ENCODE measurements at places on chromosomes 2 and 18.

GRCh38 chr2:55482186-55482884 is 37.2 kb upstream of the CFAP36 start:
- DNase-seq = no peak

GRCh38 chr2:153875801-153876466 is 4.2 kb downstream of the GALNT13 start:
- no peak for DNase-seq

GRCh38 chr18:48022531-48023329 is 92.3 kb upstream of the SMAD2 start:
- no peak for DNase-seq

- no peak for DNase-seq
Measured at GRCh38 chr2:184125867-184126266, 472.5 kb upstream of the ZNF804A start.

DNA sequence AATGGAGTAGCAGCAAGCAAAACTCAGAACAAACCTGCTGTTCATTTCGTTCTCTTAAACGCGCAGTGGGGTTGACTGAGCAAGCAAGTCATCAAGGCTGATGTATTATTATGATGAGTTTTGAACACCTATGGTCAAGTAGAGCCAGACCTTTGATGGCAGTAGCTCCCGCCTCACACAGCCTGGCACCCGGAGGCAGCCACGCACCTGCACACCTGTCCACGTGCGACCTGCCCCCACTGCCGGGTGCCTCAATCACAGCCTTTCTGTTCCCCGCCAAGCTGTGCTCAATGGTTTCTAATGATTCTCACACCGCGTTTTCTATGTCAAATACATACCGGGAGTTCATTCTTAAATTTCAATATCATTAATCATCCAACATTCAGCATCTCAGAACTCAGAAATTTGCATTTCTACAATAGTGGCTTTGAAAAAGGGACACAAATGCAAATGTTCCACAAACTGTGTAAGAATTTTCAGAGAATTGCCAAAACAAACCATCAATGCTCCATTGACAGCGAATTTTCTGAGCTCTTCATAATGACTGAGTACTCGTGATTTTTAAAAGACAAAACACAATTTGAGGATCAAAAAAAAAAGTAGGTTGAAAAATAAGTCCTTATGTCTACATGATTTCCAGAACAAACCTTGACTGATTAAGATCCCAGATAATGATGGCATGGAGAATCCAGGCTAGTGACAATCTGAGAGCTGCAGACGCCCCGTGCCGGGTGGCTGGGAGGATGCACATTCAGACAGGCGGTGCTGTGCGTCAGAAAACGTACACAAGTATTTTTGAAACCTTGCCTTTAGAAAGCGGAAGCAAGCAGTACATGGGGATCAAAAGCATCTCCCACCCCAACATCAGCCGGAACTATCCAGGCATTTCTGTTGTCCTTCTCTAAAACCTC is 56.6 kb downstream of the HDAC4 start:
- DNase-seq = no peak

GRCh38 chr18:34083910-34084535 is 140.7 kb downstream of the NOL4 start:
- DNase-seq = no peak

- DNase-seq = no peak
Measured at GRCh38 chr2:152582081-152582480, 135.2 kb downstream of the PRPF40A start.

GRCh38 chr2:239355139-239355538 is 45.7 kb downstream of the HDAC4 start:
- DNase-seq = no peak

GRCh38 chr2:54945391-54946219 is 104.6 kb downstream of the RTN4 start:
- peak; percentile 49 for DNase-seq
